Type B pancreatic cell (in vitro differentiated cells): ENCODE measurements at places on chromosomes 13 and 19. TPM values are rescaled to one million over a fixed set of nuclear protein-coding genes. Genes with fewer than 3 reads are reported as not detected.
A peak's percentile ranks its signal among the peaks of the same experiment; 100 is the strongest.

GRCh38 chr19:7595466-7596133 lies at the start of gene CAMSAP3:
TSS of gene CAMSAP3 (plus strand) at chr19:7595863. CDS start at chr19:7596003, 140 bp downstream.
- peaks cover 18% of the 10 kb centered on the region for H3K4me1 ChIP-seq
- peaks cover 32% of the 10 kb centered on the region for H3K27me3 ChIP-seq
- peak within 1 kb of the TSS; percentile 70 for H3K27ac ChIP-seq

GRCh38 chr13:27177852-27178251 lies 6.2 kb upstream of the USP12 start:
- no peak overlapping the region for H3K27ac ChIP-seq
- peaks cover 6% of the 10 kb centered on the region for H3K27me3 ChIP-seq
- DNase-seq = no peak
- H3K4me1 ChIP-seq = no peaks in the 10 kb centered on the region
- H3K36me3 ChIP-seq = no peaks in the 10 kb centered on the region

- DNase-seq = no peak
- H3K4me1 ChIP-seq = peaks cover 9% of the 10 kb centered on the region
- H3K27me3 ChIP-seq = no peaks in the 10 kb centered on the region
- H3K27ac ChIP-seq = no peak overlapping the region
These were observed 8.2 kb upstream of the PCDH9 start for GRCh38 chr13:67238277-67238859.

DNA sequence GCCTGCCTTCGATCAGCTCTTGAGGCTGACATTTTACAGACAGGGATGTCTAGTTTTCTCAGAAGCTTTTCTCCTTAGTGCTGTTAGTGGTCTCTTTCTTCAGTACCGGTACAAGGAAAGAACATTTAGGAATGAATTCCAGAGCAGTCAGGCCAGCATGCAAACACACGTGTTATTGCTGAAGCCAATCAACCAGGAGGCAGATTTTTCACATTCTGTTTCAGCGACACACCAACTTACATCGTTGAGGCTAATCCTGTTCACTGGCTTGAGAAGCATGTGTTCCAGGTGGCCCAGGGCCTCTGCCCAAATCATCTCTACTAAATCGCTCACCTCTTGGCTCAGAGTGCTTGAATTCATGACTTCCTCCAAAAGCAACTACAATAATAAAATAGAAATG lies 19.2 kb downstream of the PARP4 start:
- H3K27me3 ChIP-seq = no peaks in the 10 kb centered on the region
- no peak for DNase-seq
- peaks cover 7% of the 10 kb centered on the region for H3K4me1 ChIP-seq
- no peak overlapping the region for H3K4me3 ChIP-seq
- H3K27ac ChIP-seq = no peak overlapping the region

Gene HNRNPUL1
- total RNA-seq = 189 and 244 TPM in 2 replicates
